Stimulated activated CD8-positive, alpha-beta memory T cell treated with anti-CD3 and anti-CD28 coated beads, Interleukin-12 subunit alpha, Interleukin-12 subunit beta, amount 100 ng/mL, for 4 hours (primary cell): ENCODE measurements at places on chromosomes 1 and 21.
A peak's percentile ranks its signal among the peaks of the same experiment; 100 is the strongest.

- DNase-seq, result no peak
Measured at GRCh38 chr21:41885341-41886024, 6.3 kb upstream of the PRDM15 start.

DNA sequence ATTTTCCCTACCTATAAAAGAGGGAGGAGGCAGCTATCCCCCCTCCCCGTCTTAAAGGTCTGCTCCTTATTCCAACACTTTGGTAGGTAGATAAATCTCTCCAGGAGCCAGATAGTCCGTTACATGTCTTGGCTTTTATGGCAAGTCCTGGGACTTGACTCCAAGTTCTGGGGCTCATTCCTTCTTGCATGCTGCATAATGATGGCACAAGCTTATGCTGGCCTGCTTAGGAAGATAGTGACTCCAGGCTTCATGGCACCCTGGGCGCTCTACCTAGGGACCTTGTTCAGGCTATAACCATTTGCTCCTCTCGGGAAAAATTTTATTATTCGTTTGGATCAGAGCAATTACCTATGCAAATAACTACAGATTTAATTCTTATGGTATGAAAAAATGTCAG is 3.7 kb downstream of the SLAMF1 start:
- DNase-seq, result no peak

- DNase-seq, result peak; percentile 43
Measured at GRCh38 chr1:110672001-110672752, 2.6 kb downstream of the KCNA3 start.

GRCh38 chr1:12443151-12443550 is 174.9 kb downstream of the DHRS3 start:
- DNase-seq, result no peak

DNA sequence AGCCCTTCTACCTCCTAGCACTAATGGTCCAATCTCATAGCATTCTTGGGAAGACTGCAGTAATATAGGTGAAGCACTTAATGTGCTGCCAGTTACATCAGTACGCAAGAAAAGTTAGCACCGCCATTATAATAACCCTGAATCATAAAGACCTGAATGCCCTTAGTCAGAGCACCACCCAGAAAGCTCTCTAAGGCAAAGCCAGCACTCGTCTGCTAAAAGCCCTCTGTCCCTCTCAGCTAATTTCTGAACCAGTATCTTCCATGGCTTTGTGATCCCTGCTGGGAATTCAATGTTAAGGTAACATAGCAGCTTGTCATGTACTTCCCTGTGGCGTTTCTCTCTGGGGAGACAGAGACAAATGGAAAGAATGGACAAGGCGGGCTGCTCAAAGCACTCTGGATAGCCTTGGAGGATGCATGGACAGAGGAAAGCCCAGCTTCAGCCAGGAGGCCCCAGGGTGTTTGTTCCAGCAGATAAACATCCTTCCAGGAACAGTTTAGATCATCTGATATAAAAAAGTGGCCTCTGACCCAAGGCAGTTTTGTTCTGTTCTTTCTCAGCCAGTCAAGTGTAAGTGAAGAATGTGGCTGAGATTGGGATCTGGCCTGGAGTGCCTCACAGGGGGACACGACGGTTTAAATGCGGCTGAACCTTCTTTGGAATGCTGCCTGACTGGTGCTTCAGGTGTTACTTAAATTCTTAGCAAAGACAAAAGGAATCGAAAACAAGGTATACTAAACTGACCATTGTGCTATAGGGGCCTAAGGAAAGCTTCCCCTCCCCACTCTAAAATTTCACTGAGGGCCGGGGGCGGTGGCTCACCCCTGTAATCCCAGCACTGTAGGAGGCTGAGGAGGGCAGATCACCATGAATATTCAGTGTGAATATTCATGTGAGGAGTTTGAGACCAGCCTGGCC is 58.1 kb upstream of the VTCN1 start:
- no peak for DNase-seq

DNA sequence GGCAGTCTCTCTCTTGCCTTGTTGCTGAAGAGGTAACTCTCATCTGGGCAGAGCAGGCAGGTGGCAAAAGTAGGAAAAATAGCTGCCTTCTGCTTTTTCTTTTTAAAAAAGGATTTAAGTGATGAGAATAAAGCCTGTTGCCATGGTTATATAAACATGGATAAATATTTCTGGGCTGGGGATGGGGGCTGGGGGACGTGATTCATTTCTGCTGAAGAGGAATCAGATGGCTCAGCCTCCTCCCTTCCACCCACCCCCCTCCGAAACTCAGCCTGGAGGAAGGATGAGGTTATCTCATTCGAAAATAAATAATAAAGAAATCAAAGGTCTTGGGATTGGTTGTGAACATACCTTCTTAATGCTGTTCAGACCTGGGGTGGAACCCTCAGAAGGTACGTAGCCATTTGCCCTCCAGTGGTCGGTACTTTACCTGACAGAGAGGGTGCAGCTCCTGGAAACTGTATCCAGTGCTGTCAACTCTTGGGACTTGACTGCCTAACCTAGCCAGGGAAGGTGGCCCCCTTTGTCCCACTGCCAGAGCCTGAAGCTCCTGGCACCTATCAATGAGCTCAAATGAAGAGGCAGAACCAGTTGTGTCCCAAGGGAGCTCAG is 3.8 kb upstream of the INKA2 start:
- no peak for DNase-seq

- DNase-seq, result no peak
Measured at GRCh38 chr21:46515109-46515508, 56.4 kb downstream of the DIP2A start.

DNA sequence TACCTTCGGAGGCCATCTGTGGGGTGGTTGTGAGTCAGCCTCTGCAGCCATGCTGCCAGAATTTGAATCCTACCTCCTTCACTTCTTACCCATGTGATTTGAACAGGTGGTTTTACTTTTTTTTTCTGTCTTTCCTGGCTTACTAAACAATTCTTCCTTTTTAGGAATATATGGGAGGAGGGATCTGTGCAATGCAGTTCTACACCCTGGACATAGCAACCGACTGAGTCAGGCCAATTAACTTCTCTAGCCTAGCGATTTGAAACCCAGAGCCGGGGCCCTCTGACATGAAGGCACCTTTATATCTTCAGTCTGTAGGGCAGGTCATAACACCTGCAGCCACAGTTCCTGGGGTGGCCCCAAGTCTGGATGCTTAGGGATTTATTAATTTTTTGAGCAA is 83.6 kb downstream of the ST6GALNAC3 start:
- DNase-seq, result no peak

DNA sequence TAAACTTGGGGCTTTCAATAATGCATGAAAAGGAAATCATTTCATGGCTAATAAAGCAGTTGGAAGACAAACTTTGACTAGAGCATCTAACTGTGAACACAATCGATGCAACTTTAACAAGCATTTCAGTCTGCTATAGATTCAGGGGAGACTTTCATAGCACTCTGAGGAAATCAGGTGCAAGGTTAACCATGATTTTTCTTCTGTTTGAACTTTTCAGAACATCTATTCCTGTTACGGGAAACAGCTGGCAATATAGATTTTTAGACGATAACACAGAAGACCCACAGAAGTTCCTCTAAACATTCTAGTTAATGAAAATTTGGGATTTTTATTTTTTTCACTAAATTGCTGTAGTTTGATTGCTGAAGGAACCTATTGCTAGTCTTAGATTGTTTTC is 177.3 kb downstream of the TRIM33 start:
- DNase-seq, result no peak

DNA sequence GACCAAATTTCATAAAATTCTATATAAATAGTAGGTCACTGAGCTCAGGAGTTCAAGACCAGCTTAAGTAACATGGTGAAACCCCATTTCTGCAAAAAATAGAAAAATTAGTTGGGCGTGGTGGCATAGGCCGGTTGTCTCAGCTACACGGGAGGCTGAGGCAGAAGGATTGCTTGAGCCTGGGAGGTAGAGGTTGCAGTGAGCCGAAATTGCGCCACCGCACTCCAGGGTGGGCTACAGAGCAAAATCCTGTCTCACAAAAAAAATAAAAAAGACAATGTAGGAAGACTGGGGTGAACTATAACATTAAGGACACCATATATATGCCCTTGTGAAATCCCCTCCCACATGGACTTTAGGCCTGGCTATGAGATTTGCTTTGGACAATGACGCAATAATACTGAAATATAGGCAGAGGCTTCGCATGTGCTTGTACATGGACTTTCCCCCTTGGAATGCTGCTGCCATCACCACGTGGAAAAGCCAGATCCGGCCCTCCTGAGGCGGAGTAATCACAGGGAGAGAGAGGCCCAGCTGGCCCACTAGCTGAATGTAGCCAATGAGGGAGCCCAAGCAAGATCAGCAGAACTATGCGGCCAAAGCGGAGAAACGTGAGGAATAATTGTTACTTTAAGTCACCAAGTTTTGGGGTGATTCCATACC is 13.1 kb upstream of the USP1 start:
- DNase-seq, result no peak

- no peak for DNase-seq
Measured at GRCh38 chr1:200861937-200862647, 10.7 kb upstream of the GPR25 start.

GRCh38 chr1:189851806-189852367 is 625.8 kb downstream of the BRINP3 start:
- no peak for DNase-seq

GRCh38 chr21:46142582-46143473 is 12.6 kb downstream of the FTCD start:
- DNase-seq, result no peak

- DNase-seq, result no peak
Measured at GRCh38 chr1:51915951-51916350, 37.4 kb upstream of the NRDC start.

- no peak for DNase-seq
Measured at GRCh38 chr21:17660452-17660851, 47.8 kb upstream of the BTG3 start.

- DNase-seq, result no peak
Measured at GRCh38 chr1:214476986-214477870, 74.2 kb downstream of the PTPN14 start.

DNA sequence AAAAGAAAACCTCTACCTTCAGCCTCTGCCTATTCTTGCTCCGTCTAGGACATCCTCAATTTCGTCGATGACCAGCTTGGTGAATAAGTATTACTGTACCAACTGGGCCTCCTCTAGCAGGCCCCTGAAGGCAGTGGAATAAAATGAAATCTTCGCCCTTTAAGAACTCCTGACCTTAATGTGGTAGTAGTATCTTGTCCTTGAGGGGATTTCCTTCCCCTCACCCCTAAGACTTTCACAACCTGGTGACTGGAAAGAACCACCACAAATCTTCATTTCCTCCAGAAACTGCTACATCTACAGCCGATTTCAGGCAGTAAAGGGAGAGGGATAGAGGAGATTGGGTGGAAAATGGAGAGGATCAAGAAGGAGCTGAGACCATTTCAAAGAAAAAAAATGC is 1.6 kb upstream of the HAX1 start:
- DNase-seq, result no peak

GRCh38 chr21:23542097-23542496 is 2065.2 kb downstream of the MRPL39 start:
- DNase-seq, result no peak

DNA sequence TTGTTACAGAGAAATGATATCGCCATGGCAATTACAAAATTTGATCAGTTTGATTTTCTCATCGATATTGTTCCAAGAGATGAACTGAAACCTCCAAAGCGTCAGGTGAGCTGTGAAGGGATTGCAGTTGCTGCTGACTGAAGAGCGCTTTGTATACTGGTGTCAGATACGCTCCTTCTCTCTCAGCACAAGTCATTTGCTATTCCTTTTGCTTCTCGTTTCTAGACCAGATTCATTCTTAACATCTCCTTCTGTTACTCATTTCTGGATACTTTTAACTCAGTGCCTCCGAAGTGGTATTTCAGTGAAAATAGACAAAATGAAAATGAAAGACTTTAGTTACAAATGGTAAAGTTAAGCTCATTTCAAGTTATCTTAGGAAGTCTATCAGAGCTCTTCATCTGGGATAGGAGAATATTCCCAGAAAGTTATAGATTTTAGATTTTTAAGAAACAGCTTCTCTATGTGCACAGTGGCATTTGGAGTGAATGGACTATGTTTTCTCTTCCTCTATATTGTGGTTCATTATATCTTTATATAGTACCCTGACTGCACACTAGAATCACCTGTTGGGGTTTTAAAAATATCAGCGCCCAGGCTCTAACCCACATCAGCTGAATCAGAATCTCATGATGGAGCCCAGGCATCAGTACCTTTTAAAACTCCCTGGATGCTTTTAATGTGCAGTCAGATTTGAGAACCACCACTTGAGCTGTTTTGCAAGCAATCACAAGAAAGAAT is 30.3 kb upstream of the KCNQ4 start:
- no peak for DNase-seq

- DNase-seq, result no peak
Measured at GRCh38 chr21:16002874-16003466, 273.2 kb downstream of the USP25 start.

DNA sequence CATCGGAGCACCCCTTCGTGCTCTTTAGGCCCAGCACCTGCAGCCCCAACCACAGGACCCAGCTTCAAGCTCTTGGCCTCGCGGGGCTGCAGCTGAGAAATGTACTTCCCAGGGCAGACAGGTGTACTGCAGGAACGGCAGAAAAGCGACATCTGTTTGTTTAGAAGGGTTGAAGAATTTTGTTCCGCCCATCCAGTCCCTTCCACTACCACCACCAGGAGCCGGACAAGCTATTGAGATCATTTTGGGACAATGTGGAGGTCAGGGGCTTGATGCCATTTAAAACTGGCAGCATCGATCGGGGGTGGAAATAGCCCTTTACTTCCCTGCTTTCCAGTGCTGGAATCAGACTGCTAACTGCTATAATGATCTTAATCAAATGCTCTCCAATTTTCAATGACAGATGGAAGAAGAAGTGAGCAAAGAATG is 1.7 kb downstream of the SERTAD4 start:
- DNase-seq, result no peak

GRCh38 chr1:212179394-212180076 is 105.7 kb upstream of the PPP2R5A start:
- DNase-seq, result no peak

GRCh38 chr1:238639861-238640260 is 746.5 kb upstream of the CHRM3 start:
- DNase-seq, result no peak

DNA sequence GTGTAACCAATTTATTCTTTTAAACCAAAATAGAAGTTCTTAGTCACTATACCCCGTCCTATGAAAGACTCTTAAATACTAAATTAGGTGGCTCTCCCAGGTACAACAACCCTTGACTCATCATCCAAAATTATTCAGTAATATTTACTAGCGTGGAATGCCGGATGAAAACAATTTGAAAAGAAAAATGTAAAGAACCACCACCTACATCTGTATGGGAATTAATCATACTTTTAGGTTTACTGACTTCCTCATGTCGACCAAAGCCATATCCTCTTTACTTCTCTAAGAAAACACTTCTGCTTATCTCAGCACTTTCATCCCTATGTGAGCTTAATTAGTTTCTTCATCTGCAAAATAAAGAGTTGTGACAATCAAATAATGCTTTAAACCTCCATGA is 139.6 kb downstream of the AKT3 start:
- DNase-seq, result no peak

- no peak for DNase-seq
Measured at GRCh38 chr1:243267471-243267880, 11.6 kb downstream of the SDCCAG8 start.
